DMS53 (cell line): ENCODE measurements at places on chromosomes 6 and 20.

GRCh38 chr20:59634435-59635005, 30.2 kb downstream of the PHACTR3 start:
- no peak for DNase-seq

DNA sequence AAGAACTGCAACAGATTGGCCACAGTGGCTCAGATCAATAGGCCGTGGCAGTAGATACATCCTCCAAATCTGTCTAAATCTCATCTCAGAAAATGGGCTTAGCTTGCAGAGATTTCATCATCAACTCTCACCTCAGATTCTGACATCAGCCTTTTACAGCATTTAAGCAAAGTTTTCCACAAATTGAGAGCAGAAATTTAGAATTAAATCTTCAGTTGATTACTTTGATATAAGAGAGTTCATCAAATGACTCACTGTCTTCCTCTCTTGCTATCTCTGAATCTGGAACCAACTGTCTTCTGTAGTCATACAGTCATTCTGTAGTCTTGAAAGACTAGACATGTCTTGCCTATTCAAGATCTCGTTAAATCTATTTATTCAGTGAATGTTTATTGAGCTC, 45.2 kb upstream of the CTAGE9 start:
- DNase-seq = no peak

- peak; percentile 80 for DNase-seq
These were observed 44.4 kb downstream of the MDFI start for GRCh38 chr6:41682497-41683272.

GRCh38 chr6:48809245-48809644, 653.8 kb downstream of the MMUT start:
- DNase-seq = no peak

DNA sequence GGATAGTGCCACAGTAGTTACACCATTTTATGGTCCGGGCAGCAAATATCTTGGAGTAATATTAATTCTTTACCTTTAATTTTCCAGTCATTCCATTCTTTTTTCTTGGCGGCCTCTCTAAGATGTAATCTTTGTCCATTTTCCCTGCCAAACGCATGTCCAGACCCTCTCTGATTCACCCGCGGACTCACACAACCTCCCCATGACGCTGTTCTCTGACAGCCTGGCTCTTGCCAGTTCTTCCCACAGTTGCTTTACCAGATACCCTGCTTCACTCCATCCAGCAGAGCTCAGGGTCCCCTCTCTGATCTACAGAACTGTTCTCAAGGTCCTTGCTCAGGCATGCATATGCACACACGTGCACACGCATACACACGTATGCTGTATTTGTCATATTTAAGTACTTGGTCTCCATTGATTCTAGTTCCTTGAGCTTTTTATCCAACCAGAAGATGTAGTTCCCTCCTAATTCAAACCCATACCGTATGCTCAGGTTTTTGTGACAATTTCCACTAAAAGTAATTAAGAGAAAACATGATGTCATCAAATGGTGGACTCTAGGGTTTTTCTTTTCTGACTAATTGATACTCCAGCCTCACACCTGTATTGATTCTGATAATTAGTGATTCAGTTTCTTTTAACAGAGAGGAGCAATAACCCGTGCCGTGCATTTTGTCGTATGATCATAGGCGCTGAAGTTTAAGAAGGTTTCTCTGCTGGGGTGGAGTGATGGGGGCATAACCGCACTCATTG, 10.0 kb downstream of the BPHL start:
- no peak for DNase-seq

DNA sequence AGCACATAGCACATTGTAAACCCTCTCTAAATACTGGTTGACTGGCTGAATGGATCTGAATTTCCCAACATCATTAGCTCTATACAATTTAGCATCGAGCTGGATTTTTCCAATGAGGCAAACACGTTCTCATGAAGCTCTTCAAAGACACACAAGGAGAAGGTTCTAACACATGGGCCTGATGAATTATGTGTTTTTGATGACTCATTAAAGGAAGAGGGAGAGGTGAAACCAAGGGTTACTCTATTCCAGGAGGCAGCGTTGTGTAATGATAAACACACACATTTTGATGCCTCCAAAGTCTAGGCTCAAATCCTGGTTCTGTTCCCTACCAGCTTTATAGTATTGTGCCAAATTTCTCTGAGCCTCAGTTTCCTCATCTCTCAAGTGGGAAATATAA, 84.3 kb downstream of the PFDN4 start:
- DNase-seq = peak; percentile 48

DNA sequence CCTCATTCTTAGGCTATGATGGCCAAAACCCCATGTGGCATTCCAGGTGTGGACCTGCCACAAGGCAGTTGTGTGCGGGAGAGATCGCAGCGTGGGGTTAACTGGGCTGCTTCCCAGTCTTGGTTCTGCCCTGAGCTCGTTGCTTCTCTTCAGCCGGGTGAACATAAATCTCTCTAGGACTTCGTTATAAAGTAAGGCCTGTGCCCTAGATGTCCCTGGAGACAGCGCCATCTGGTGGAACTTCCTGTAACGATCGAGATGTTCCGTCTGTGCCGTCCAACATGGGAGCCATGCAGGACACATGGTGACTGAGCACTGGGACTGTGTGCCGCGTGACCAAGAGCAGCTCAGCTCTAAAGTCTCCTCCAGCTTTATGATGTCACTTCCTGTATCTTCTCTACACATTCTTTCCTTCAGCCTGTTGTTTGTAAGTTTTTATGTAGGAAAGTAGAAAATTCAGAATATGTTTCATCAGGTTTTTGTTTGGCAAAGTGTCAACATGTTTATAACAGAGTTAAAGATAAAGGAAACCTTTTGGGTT, 26.8 kb upstream of the RPP40 start:
- peak; percentile 95 for DNase-seq

DNA sequence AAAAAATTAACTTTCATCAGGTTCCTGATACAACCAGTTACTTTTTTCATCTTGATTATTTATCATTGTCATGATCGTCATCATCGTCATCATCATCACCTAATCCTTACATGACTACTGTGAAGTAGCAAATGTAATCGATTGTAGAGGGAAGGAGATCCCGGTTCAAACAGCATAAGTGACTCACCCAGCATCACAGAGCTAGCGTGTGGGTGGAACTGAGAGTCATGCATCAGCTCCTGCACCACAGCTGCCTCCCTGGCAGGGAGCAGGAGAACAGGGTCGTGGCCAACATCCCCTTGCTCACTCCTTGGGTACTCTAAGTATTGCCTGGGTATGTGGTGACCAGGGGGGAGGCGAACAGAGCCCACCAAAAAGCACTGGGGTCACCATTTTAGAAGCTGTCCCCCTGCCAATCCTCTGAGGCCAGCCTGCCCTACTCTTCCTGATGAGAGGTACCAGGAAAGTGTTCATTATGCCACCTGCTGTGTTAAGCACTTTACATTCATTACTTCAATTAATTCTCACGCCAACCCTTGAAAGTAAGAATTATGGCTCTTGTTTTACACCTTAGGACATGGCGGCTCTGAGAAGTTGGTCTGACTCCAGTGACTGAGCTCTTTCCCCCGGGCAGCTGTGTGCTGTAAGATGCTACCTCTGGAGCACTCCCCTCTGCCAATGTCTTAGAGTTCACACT, 425.2 kb downstream of the CD83 start:
- peak; percentile 88 for DNase-seq

DNA sequence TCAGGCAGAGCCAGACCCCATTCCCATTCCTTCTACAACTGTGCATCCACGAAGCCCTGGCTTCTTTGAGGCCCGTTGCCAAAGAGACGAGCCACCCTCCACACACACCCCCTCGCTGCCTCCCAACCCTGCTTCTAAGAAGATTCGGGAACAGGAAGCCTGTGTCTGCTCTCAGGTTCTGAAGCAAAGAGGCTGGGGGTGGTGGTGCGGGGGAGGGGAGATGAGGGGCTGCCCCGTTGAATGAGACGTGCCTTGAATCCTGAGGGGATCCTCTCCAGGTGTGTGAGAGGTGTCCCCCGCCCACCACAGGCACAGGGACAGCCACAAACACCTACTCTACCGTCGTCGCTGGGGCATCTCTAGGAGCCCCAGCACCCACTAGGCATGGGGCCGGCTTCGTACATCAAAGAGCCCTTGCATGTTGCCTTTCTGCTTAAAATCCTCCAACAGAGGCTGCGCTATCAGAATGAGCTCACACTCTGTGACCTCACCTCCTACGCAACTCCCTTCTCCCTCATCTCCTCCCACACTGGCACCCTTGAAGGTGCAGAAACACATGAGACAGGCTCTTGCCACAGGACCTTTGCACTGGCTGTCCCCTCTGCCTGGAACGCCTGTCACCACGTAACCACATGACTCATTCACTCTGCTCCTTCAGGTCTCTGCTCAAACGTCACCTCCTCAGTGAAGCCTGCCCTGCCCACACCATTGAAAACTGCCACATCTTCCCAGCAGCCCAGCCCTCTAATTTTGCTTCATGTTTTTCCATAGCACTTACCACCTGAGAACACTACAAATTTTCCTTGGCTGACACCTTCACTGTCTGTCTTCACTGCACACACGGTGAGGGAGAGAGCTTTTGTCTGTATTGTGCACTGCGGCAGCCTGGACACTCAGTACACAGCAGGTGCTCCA, 58.5 kb downstream of the PREX1 start:
- DNase-seq = no peak

DNA sequence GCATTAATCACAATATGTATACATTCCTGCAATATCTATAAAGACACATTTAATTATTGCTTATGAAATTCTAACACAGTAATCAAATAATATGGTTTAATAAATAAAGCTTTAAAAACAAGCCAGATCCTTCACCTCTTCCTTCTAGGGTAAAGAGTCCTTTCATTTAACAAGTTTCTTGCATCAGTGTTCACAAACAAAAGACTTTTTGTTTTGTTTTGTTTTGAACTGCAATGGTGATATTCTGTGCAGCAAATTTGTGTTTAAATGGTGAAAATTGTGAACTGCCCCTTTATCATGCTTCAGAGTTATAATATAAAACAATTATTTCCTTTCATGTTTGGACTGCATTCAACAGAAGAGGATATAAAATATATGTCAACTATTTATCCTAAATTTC, 177.3 kb downstream of the EPHA7 start:
- no peak for DNase-seq

DNA sequence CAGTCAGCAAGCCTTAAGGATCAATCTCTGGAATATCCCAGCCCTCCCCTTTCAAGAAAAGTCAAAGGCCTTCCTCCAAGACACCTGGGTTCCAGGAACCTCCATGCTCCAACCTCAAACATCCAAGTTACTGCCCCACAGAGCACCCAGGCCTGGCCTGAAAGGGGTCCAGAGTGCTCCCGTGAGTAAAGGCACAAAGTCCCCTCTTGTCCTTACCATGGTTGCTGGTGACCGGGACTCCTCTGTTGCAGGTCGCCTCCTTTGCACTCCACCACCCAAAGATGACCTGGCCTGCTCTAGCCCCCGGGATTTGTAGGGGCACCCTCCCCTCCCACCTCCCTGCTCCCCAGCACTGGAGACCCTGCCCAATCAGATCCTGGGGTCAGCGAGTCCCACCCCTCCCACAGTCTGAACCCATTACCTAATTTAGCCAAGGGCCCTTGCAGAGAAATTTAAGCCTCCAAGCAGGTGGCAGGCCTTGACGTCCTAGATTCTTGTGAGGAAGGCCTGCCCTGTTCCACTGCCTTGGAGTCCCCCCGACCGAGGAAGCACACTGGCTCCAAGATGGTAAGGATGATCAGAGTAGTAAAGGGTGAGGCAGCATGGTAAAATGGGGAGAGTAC, at the start of gene TNNC2:
Gene TNNC2, minus strand, starts transcription at position 283 of the 623 bp plus-strand sequence. Its CDS starts 64 bp downstream, at position 219.
- no peak for DNase-seq

DNA sequence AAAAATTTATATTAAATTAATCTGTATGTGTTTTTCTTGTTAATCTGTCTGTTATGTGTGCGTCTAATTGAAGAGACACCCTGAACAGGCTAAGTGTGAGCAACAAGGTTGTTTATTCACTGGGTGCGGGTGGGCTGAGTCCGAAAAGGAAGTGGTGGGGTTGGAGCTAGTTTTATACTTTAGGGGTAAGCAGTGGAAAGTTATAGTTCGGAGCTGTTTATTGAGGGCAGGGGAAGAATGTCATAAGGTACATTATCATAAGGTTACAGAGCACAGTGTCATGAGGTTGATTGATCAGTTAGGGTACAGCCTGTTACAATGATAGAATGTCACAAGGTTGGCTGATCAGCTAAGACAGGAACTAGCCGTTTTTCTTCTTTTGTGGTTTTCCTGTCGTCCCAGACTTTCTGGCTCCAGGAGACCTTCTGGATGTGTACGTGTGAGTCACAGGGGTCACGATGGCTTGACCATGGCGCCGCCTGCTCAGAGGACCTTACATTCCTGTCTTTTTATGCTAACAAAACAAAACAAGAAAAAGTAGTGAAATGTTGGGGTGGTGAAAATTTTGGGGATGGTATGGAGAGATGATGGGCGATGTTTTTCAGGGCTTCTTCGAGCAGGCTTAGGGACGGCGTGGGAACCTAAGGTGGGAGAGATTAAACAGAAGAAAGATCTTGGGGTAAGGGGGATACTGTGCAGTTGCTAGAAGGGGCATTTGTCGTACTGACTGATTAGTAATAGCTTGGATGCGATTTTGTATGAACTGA, 754.0 kb upstream of the ADGRB3 start:
- no peak for DNase-seq

- DNase-seq = no peak
These were observed 212.7 kb upstream of the FOXA2 start for GRCh38 chr20:22797103-22797502.

DNA sequence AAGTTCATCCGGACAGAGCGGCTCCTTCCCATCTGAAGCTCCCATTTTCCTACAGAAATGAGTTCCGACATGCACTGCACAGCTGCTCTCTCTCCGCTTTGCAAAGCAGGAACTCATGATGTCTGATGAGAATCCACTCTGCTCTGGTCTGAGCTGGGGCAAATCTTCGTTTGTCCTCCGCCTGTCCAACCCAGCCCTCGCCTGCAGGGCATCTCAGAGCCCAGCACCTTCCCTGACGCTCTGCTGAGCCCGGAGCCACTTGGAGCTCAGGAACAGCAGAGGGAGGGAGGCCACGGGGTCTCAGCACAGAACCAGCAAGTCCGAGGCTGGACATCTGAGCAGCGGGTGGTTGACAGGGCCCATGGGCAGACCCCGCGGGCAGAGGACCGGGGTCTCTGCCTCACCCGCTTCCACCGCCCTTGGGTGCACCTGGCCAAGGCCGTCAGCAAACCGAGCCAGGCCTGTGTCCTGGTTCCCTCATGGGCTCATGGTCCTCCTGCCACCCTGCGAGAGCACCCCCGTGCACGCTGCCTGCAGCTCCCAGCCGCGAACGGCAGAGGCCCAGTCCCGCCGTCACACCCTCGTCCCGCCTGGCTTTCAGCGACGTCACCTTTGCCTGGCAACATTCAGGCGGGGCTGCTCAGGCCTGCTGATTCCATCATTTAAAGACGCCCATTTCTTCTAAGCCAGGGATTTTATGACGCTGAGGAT, 78.5 kb upstream of the BHLHE23 start:
- DNase-seq = no peak

DNA sequence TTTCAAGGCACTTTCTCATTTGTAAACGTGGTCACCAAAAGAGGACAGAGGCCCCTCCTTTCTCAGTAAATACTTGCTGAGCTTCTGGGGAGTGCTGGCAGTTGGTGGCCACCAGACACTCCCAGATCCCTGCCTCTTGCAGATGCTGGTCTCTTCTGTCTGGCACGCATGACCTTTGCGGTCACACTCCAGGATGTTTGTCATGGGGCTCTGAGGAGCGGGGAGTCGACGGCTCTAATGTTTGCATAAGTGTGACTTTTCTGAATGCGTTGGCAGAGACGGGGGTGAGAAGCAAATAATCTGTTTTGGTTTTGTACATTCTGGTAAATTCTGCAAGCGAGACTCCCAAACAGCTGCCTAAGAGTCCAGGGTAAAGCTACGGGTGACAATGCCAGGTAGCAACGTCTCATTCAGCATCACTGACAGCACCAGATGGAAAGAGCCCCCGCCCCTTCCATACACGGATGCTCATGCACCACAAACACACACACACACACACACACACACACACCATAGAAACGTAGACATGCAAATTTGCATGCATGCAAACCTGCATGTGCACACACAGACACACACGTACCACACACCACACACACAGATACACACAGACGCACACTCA, 101.1 kb downstream of the YTHDF1 start:
- peak; percentile 31 for DNase-seq
